Stimulated activated CD4-positive, alpha-beta T cell treated with anti-CD3 and anti-CD28 coated beads, Interleukin-4, amount 100 ng/mL, for 4 hours (primary cell): ENCODE measurements at places on chromosomes 1 and 21.

DNA sequence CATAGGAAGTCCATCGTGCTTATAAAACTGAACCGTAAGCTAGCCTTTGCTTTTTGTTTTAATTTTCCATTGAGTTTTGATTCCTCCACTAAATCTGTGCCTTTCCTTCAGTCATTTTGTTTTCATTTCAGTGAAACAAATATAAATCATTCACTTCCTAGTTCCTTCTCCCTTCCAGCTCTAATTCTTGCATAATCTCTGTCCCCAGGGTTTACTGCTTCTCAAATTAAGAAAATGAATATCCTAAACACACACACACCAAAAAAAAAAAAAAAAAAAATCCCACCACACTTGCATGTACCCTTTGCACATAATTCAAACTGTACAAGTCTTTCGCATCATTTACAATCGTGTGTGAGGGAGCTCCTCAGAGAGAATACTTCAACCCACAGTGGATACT is 6.8 kb downstream of the KCNH1 start:
- DNase-seq, result no peak

GRCh38 chr1:21331752-21332478 is 41.7 kb upstream of the ECE1 start:
- DNase-seq, result no peak

DNA sequence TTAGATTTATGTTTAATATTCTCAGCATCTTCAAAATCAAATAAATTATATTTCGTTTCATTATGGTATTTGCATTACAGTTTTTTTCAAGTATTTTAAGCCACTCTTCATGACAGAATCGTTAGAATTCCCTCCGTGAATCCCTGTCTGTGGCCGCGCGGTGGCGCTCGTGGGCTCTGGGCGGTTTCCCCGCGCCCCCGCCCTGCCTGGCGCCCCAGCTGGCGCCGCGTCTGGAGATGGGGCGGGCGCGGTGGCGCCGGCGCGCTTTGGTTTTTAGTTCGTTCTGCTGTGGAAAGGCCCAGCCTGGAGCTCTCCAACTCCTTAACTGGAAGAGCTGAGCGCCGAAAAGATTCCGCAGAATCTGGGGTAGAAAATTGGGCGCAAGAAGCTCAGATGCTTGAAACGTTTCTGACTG is 25.7 kb downstream of the PRMT2 start:
- no peak for DNase-seq

GRCh38 chr1:180805316-180805715 is 107.4 kb upstream of the KIAA1614 start:
- no peak for DNase-seq

GRCh38 chr21:25560271-25560685 is 47.0 kb downstream of the MRPL39 start:
- DNase-seq, result no peak

- DNase-seq, result peak; percentile 54
Measured at GRCh38 chr1:36285443-36286101, 20.6 kb upstream of the SH3D21 start.

- DNase-seq, result no peak
Measured at GRCh38 chr1:87880764-87881163, 552.1 kb downstream of the LMO4 start.

GRCh38 chr1:28097100-28097472 is 8.7 kb upstream of the EYA3 start:
- DNase-seq, result no peak

DNA sequence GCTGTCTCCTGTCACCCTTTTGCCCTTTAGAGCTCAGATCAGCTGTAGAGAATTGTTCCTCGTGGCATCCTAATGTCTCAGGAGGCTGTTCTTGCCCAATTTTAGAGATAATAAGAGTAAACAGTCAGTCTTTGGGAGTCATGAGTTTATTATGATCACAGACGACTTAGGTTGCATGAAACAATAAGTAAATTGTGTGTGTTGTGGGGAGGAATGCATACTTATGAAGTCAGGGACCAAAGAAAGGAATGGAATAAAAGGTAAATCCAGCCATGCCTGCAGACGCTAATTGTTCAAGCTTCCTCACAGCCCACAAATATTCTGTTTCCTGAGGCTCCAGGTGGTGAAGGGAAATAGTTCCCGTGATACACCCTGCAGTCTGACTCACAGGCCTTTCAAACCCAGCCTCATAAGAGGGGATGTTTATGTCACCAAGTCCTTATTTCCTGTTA is 897 bp downstream of the EPHX4 start:
- DNase-seq, result no peak

DNA sequence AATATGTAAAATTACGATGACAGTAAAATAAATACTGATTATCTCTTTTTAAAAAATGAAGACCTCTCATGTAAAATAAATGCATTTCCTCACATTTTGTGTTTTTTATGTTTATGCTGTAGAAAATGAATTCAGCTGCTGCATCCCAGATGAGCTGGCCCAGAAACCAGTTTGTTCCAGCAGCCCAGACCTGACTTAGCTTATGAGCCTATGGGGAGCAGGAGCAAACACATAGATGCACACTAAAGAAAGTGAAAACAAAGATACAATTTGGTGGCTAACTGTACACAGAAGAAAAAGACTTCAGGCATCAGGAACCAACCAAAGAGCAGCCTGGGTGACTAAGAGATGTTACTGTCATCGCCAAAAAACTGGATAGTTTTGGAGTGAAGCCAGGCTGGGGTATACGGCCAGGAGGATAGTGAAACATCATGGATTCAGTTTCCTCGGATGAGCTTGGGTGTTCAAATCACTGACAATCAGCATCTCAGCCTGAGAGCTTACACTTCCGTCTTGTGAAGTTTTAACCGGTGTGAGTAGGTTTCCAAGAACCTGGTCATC is 113.9 kb upstream of the BACE2 start:
- DNase-seq, result no peak

GRCh38 chr1:210298936-210299335 is 29.8 kb upstream of the HHAT start:
- DNase-seq, result no peak

DNA sequence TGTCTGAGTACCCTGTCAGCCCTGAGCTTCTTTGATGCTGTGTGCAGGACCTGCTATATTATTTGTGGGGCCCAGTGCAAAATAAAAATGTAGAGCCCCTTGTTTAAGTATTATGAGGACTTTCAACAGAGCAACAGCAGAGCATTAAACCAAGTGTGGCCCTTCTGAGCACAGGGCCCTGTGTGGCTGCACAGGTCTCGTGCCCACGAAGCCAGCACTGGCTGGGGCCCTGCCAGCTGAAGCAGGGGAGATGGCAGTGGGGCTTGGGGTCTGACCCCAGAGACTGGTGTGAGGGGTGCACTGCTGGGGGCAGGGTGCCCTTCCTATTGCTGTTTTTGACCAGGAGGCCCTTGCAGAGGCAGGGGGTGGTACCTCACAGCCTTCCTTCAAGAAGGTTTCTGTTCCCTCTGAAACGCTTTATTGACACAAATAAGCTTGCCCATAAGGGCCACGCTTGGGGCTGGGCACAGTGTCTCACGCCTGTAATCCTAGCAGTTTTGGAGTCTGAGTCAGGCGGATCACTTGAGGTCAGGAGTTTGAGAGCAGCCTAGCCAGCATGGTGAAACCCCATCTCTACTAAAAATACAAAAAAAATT is 2.2 kb upstream of the SEMA4A start:
- no peak for DNase-seq

GRCh38 chr21:16372586-16372985 is 642.8 kb downstream of the USP25 start:
- no peak for DNase-seq

DNA sequence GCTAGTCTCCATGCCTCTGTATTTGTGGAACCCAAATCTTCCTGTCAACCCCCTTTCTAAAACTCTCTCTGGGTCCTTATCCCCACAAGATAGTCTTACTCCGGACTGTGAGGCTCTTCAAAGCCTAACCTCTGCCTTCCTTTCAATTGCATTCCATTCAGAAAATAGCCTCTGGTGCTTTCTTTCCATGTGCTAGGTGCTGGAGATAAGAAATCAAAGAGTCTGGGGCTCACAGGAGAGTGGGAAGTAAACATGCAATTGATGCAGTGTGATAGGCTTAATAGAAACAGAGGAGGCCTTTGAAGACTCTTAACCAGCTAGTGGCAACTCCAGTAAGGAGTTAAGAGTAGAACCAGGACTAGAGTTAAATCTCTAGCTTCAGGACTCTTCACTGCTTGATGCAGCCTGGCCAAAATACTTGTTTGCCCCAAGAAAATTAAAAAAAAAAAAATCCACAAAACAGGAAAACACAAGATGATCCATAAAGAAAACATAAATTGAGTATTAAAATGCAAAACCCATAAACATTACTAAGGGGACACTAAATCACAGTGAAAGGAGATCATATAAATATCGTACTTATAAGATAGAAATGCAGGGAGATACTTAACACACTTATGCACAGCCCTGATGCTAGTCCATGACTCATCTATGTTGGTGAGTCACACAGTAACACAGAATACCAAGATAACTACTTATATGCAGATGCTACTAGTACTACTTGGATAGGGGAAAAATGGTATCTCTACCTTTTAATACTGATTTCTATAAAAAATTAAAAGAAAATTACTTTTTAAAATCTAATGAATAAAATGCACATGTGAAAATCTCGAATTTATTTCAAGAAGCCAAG is 341.5 kb downstream of the KCNH1 start:
- no peak for DNase-seq

DNA sequence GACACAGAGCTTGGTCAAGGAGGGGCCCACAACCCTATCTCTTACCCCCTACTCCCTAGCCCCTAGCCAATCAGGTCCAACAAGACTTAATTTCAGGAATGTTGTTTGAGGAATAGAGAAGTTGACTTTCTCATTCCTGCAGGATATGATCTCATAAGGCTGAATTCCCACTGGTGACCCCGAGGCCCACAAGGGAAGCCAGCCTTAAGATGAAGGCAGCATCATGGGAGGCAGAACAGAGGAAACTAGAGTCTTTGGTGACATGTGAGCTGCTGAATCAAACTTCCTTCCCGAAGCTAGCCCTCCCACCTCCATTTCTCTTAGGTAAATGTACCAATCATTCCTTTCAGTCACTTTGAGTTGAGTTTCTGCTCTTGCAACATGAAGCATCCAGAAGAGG is 9.1 kb upstream of the PDIK1L start:
- DNase-seq, result no peak

- no peak for DNase-seq
Measured at GRCh38 chr1:168893359-168893801, 164.4 kb upstream of the DPT start.

DNA sequence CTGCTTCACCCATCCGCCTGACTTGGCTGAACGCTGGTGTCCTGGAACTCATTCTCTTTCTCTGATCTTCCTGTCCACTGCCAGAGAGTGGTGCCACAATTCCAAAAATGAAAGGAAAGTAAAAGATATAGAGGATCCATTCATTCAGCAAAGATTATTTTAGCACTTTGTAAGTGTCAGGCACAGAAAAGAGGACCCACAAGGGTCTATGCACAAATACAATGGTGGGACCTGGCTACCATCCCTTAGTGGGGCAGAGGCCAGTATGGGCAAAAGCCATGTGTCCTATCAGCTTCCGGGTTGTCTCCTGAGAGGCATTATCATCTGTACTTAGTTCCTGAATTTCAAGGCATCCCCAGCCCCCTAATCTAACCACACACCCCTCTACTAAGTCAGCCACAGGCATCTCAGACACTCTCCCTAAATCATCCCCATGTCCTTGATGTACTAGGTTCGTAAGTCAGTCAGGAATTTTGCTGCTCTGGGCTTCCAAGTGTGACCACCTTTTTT is 19.0 kb downstream of the SSR2 start:
- DNase-seq, result no peak

DNA sequence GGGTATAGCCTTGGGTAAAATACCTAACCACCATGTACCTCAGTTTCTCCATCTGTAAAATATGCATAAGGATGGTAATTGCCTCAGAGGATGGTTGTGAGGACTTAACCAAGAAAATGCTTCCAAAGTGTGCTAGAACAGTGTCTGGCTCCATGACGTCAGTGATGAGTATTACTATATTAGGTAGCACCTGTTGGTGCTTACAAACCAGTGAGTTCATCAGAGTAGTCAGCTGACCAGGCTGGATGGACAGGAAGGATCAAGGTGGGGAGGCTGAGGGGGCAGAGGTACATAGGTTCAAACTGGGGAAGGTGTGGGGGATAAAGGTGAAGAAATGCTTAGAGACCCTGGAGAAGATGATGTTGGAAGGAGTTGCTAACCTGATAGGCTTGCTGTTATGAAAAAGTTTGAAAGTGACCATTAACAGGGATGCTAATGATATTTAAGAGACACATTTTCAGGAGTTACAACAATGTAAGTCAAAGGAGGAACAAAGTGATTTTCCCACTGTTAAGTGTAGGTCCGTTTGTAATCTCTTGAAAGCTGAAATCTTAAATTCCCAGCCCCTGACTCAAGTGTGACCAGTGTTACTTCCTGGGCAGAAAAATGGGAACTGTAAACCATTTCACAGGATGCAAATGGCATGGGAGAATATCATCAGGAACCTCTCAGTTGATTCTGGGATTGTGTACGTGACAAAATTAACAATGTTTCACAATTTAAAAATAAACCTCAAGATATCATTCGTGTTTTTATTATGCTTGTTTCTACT is 4.4 kb downstream of the NTPCR start:
- DNase-seq, result no peak

DNA sequence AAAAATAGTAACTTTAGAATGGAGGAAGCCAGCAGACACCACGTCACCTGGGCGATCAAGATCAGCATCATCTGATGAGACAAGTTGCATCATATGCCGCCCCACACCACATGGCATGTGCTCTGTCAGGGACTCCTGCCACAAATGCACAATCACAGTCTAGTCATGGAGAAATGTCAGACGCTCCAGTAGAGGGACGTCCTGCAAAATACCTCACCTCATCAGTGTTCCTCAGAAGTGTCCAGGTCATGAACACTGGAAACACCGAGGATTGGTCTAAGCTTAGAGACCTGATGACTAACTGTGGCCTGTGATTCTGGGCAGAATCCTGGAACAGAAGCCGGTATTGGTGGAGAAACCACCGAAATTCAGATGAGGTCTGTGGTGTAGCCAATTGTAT is 14.3 kb downstream of the ADARB1 start:
- no peak for DNase-seq

GRCh38 chr1:231383159-231383860 is 38.8 kb downstream of the EGLN1 start:
- no peak for DNase-seq

GRCh38 chr1:184002071-184002470 is 35.5 kb downstream of the COLGALT2 start:
- no peak for DNase-seq

DNA sequence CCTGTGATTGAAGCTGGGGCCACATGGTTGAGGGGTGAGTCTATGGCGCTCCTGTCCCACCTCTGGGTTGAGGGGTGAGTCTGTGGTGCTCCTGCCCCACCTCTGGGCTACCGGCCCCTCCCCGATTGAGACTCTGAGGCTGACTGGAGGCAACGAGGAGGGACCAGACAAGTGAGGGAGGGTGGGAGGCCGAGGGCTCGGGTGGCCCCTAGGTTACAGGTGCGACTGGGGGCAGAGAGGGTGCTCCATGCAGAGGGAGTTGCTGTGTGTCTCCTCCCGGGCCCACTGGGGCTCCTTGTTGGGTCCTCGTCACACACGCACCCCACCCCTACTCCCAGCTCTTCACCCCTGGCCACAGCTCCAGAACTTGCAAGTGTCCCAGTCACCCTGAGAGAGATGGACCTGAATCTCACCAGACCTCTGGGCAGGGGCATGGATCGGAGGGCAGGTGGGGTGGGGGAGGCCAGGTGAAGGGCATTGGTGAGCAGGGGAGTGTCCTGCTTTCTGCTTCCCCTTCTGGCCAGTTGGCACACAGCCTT is 12.8 kb downstream of the LDLRAP1 start:
- DNase-seq, result no peak

GRCh38 chr1:170290991-170291390 is 145.2 kb downstream of the NTMT2 start:
- no peak for DNase-seq
